ENCODE measurements at places on chromosomes 5 and 9.

- peak; percentile 83 for DNase-seq
Observed at GRCh38 chr5:170070556-170071412, 34.9 kb upstream of the FOXI1 start.

DNA sequence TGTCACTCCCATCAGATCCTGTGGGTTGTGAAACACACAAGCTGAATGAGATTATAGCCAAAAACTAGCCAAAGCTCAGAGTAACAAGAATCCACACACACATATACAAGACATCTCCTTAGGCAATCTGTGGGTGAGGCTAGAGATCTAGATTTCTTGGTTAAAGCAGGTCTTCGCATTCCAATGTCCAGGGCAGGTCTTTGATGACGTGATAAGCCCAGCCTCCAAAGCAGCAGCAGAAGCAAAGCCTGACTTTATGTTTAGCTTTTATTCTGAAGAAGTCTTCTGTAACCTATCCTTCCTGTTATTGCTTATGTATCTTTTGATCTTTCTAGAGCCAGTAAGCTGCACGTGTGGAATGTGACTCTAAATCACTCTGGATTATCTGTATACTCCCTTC, 199.1 kb upstream of the SLC30A5 start:
- DNase-seq = no peak

DNA sequence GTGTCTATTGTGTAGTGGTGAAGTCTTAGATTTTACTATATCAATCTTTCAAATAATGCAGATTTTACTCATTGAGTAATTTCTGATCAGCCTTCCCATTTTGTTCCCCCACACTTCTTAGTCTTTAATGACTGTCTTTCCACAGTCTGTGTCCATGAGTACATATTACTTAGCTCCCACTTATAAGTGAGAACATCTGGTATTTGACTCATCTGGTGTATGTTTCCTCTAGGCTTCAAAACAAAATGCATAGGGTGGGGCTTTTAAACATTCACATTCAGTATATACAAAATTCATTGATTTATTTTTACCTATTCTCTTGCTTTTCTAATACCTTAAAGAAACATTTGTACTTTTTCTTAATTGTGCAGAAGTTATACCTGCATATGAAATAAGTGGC, 513.0 kb downstream of the MTRR start:
- no peak for DNase-seq

DNA sequence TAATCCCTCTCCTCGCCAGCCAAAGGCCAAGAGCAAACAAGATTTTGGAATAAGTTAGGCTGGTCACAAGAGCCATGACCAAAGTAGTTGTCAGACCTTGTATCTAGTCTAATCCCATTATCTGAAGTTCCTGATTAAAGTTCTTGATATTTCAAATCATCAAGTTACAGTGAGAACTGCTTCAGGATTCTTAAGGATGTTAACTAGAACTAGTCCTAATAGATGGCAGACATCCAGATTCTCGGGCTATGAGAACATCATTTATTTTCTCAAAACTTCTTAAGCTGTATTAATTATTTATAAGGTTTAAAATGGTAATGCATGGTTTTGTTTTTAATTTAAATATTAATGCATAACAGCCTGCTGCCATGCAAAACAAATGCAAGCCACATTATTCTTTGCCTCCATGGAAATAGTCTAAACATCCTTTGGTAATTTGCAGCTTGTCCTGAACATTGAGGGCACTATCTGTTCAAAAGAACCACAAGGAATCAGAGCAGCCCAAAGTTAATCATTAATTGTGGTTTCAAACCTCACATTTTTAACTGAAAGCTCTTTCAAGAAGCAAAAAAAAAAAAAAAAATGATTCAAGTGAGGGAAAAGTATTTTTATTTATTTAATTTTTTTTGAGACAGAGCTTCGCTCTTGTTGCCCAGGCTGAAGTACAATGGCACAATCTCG, 95.1 kb downstream of the TTC39B start:
- DNase-seq = no peak

DNA sequence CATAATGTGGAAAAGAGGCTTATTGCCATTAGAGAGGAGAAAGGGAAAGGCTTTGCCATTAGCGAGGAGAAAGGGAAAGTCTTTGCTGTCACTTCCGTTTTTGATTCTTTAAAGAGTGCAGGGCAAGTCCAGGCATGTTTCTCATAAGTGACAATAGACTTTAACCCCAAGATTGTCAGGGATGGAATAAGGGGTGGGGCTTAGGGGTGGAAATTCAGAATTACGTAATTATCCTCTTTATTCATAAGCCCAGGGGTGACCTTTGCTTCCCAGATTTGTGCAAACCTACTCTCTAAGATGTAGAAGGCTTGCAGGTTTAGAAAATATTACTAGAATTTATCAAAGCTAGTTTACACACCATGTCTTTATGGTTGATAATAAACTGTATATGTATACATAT, 2.3 kb upstream of the PLK2 start:
- DNase-seq = no peak

DNA sequence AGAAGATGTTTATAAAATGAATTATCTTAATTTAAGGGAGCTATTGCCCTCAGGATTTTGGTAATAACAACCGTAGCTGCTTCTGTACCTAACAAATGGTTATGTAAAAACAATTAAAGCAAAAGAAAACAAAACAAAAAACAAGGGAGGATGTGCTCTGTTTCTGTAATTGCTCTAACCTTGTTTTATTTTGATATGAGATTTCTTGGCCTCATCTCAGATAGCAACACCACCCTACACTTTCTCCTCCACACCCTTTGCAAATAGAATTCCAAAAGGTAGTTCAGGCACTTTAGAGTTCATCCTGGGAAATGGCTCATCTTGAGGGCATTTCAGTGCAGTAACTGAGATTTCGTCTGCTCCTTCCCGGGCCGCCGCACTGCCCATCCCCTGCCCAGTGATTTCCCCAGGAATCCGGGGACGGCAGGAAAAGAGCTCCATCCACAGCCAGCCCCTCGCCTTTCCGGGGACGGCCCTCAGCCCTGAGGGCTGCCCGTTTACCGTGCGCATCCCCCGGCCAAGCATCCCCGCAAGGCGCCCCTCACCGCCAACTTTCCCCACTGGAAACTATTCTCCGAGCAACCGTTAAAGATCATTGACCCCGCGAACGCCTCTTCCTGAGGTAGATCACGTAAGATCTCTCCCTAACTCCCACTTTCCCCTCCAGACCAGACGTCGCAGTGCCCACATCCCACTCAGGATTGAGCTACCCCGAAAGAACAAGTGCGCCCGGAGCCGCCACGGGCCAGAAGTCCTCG, 1.2 kb downstream of the FNBP1 start:
- peak; percentile 37 for DNase-seq

- DNase-seq = no peak
Observed at GRCh38 chr9:103991698-103992097, 102.4 kb upstream of the SMC2 start.

DNA sequence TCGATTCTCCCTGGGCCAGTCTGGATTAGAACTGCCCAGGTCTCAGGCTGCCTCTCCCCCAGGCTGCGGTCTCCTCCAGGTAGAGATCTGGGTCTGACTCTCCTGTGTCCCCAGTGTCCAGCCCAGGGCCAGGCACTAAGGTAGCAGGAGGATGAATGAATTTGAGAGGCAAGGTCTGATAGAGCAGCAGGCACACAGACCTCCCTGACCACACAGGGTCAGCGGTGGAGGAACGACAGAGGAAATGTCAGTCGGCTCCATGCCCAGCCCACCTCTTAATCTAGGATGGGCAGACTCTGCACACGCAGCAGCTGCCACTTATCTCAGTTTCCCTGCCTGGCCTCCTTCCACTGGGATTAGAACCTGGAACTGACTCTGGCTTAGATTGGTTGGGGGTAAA, 272.7 kb upstream of the MVB12B start:
- no peak for DNase-seq

- DNase-seq = no peak
Observed at GRCh38 chr9:76257311-76257710, 136.9 kb downstream of the RFK start.

- no peak for DNase-seq
Observed at GRCh38 chr5:68269820-68270219, 54.3 kb downstream of the PIK3R1 start.

GRCh38 chr5:37005946-37006540, 129.5 kb downstream of the NIPBL start:
- DNase-seq = no peak

DNA sequence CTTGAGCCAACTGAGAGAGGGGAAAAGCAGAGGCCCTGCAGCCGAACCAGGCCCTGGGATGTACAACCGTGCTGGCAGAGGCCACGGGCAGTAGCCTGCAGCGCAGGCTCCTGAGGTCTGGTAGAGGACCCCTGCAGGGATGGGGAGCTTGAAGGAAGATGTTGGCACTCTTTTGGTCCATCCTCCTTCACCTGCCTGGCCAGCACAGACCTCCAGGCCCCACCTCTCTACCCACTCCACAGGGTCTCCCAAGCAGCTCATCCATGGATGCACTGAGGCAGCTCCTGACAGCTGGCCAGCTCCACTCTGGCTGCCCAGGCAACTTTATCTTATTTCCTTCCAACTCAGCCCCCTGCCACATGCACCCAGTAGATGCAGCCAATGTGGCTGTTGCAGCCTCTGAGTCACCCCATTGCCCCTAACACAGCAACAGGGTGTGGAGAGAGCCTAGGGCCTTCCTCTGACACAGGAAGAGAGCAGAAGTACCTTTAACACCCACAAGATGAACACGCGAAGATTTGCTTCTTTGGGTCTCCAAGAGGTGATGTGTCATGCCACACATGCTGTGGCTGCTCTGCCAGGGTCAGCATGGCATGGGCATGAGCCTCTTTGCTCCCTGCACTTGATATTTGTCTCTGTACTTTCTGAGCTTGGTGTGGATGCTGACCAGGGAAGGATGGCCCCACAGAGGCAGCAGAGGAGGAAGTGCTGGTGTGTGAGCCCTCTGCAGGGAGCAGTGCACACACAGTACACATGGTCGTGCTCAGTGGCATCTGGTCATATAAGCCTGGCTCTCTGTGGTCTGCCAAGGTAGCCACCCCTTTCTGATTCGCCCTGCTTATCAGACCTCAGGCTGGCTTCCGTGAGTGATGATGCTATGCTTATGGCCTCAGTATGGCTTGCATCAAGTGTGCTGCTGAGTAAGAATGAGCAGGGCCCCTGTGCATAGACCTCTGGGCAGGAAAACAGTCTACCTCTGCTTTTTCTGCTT, 117.2 kb downstream of the NRG2 start:
- DNase-seq = no peak

DNA sequence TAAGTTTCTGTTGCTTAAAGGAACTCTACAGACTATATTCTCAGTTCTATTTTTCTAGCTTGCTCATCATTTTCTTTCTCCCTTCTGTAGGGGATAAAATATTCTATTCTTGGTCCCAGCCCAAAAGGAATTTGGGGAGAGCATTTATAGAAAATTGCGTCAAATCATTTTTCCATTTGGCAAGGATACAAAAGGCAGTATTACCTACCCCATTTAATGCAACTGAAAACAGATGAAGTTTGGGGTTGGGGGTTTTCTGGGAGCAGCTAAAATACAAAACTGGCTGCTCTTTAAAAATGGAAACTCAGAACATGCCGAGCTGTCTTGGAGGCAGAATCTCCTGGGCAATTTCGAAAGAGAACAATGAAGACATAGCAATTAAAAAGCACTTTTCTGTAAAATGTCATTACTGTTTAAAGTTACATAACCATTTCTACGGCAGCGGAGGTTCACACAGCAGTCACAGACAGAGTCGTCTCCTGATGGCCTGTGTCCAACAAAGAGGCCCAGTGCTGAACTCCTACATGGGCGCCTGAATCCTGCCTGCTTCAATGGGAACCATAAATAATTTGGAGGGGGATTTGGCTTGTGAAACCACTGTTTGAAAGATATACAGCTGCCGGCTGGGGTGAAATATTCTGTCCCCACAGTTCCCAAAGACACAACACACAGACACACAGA, 152.4 kb downstream of the BRINP1 start:
- DNase-seq = no peak

DNA sequence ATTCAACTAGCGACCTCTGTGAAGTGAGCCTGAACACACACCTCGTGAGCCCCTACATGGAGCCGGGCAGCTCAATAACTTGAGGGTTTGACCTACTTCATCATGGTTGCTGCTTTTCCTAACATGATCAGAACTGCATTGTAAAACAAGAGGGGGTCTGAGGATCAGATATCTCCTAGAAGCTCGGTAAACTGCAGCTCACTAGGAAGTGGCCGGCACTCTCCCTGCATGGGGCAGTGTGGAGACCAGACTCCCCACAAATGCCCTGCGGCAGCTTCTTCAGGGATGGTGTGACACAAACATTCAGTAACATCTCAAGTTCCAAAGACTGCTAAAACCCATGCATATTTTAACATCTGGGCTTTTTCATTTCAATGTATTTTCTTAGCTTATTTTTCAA, 18.5 kb downstream of the LHFPL2 start:
- no peak for DNase-seq

DNA sequence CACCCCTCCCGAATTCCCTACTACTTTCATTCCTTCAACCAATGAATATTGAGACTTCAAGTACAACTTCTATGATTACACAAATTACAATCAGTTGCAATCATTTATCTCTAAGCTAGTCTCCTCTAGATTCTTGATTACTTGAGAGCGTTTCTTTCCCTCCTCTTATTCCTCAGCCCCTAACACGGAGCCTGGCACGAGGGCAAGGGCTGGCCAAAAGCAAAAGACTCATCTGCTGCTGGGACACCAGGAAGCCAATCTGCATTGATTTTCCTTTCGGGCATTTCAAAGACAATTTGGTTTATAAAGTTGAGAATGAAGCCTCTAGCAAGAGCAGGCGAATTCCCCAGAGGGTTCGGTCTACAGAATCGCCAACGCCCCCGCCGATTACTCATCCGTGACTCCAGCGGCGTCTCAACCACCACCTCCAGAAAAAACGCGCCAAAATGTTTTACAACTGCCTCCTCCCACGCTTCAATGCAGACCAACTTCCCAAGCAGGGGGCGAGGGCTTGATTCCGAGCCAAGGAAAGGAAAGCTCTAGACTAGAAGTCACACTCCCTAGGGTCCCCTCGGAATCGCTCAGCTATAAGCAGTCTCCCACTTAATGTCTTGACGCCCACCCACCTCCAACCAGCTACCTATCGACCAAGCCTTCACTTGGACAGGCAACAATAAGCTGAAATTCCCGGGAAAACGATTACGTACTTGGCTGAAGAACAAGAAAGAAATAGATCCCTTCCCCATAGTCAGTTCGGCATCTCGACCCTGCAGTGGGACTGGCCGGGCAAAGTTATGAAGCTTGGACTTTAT, 1.5 kb downstream of the PCSK1 start:
- DNase-seq = peak; percentile 27

GRCh38 chr5:56299212-56299611, 66.1 kb upstream of the ANKRD55 start:
- no peak for DNase-seq

All from WTC11 (cell line).